ENCODE measurements at places on chromosomes 4 and X.

DNA sequence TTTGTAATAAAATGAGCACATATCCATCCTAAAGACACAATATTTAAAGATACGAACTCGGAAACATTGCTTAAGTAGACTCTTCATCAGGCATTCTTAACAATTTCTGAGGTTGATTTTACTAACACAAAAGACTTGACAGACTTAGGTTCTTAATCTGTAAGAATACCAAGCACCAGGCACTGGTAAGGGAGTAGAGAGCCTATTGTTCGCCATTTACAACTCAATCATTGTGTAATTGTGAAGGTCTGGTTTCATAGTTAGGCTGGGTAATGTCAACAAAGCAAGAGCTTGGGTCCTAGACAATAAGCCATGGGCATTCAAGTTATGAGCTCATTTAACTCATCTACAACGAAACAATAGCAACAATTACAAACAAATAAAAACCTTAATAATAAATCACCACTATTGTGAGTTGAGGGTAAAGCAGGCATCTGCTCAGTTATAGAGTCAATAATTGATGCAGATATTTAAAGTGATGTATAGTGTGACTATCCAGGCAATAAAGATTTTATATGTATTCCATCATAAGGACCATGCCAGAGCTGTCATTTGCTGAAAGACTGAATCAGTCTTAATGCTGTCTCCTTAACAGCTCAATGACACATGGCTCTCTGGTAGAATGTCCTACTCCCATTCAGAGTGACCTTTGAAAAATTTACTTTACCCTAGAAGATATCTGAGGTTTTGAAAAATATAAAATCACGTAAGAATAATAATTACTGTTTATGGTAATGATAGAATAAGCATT lies 664.0 kb upstream of the PCDH7 start:
- no peak for DNase-seq

GRCh38 chr4:172707622-172708021 lies 461.0 kb upstream of the GALNT7 start:
- DNase-seq = no peak

DNA sequence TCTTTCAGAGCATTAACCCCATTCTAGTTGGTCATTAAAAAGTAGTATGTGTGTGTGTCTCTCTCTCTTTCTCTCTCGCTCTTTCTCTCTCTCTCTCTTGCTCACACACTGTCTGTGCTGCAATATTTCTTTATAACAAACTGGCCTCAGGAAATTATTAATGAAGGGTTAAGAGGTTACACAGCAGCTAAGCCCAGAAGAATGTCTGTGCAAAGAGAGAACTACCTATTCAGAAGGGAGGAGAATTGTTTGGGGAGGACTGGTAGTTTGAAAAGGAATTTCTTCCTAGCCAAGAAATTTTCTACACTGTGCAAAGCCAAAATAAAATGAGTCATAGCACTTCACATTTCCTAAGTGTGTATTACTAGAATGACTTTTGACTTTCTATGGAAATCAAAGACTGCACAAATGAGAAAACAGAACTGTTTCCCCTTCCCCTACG lies 22.2 kb downstream of the PDGFC start:
- no peak for DNase-seq

DNA sequence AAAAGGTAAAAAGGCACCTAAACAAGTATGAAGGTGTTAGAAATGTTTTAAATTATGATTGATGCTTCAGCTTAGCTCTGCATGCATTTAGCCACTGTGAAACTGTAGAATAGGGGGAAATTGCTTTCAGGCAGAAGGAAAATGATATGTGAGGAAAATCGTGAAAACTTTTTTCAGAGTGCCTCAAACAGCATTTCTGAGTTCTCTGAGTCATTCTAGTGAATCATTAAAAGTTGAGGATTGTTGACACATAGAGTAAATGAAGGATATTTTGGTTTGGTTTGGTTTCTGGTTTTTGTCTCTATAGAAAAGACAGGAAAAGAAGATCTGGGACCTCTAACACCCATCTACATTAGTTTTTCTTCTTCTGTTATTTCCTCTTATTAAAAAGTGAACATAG lies 332.5 kb upstream of the TRAM1L1 start:
- DNase-seq = no peak

DNA sequence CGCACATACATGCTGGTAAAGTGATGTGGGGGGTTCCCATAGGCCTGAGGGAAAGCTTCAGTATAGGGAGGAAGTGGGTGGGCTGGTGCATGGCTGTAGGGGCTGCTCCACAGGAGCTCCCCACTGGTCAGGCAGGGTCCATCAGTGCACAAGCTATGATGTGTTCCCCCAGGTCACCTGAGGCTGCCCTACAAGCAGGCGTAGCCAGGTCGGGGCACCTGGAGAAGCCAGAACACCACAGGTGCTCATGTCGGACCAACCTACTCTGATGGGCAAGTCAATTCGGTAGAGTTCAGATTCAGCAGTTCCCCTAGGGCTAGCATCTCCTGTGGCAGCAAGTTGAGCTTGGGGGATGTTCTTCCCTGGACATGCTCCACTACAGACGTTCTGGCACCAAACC lies 103.3 kb upstream of the EPHA5 start:
- DNase-seq = no peak

DNA sequence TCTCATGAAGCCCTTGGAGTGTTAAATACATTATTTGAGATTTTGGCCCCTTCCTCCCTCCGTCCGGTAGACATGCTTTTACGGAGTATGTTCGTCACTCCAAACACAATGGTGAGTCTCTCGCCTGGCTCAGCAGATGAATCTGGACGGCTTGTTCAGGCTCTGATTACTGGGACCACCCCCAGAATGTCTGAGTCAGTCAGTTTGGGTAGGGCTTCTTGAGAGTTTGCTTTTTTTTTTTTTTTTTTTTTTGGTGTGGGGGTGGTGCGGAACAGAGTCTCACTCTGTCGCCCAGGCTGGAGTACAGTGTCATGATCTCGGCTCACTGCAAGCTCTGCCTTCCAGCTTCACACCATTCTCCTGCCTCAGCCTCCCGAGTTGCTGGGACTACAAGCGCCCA lies 62.4 kb upstream of the MSANTD1 start:
- no peak for DNase-seq

DNA sequence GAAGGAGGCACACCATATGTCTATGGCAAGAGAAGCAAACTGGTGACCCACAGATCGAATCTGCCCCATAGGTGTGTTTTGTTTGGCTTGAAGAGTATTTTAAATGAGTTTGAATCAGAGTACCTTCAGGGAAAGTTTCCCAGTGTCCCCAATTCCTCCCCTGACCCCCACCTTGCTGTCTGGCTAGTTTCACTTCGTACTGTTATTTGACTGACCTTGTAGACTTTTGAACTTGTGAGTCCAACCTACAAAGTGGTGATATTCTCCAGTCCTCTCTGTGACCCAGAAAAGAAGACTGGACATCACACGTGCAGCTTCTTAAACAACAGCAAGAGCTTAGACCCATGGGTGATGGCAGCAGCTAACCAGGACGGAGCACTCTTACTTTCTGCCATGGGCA lies 39.4 kb downstream of the PHKA2 start:
- DNase-seq = no peak

DNA sequence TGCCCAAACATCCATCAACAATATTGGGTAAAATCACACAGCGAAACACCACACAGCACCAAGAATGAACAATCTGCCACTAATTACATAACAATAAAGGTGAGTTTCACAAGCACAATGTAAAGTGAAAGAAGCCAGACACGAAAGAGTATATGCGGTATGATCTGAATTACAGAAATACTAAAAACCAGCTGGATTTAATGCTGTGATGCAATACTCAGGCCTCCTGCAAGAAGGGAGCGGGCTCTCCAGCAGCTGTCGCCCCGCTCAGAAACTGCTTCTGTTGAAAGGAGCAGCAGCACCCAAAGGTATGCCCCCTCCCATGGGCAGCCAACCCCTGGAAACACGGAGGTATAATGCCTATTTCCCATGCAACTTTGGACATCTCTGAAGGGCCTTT lies 77.0 kb downstream of the PAPSS1 start:
- no peak for DNase-seq

GRCh38 chr4:178812866-178813265 lies 1370.6 kb upstream of the AGA start:
- no peak for DNase-seq

- no peak for DNase-seq
Observed at GRCh38 chr4:94371290-94371689, 28.7 kb upstream of the HPGDS start.

DNA sequence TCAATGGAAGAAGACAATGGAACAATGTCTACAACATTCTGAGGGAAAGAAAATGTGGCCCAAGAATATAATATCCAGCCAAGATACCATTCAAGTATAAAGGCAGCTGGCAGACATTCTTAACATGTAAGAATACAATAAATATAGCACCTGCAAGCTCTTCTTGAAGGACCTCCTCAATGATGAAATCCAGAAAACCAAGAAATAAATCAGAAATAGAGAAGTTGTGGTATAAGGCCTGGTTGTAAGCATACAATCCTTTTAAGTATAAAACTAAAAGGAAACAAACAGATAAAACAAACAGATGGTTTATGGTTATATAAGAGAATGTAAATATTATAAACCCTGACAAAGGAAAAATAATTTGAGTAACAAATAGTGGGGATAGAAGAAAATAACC lies 33.4 kb downstream of the SYTL4 start:
- DNase-seq = no peak

- DNase-seq = no peak
Observed at GRCh38 chr4:170162416-170162815, 72.7 kb upstream of the AADAT start.

DNA sequence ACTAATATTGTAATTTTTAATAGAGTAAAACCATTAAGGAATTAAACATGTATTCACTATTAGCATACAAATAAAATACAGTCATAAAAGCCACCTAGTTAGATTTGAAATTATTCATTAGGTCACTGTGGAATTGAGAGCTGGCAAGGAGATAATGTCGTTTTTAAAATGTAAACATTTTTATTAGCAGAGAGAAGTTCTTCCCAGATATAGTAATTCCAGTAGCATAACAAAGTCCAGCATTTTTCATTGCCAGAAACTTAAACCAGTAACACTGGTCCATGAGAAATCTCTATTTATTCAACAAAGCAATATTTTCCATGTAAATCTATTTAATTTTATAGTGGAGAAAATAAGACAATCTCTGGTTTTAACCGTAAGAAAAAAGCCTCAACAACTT lies 17.5 kb downstream of the ENOX2 start:
- no peak for DNase-seq

- no peak for DNase-seq
Observed at GRCh38 chr4:44756559-44756958, 30.2 kb upstream of the GNPDA2 start.

DNA sequence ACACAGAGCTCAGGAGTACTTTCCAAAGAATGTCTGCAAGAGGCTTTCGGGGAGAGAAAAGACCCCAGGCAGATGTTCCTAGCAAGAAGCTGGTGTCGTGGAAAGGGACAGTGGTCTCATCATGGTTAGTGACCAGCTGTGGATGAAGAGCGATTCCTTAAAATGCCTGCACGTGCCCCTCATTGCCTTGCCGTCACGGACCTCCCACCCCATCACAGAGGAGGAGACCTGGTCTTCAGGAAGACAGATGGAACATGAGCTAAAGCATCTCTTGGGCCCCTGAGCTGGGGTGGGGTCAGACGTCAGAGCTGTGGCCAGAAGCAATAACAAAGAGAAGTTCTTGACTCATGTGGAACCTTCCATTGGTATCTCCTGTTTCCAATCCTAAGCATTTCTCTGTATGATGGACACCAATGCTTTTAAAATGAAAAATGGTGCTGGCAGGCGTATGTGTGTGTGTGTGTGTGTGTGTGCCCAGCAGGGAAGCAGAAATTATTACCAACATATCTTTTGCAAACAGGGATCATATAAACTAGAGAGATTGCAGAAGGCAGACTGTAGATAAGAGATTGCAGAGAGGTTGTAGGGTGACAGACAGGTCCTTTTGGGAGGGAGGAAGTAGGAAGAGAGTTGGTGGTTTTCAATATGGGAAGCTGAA lies 25.2 kb upstream of the ASMTL start:
- no peak for DNase-seq

DNA sequence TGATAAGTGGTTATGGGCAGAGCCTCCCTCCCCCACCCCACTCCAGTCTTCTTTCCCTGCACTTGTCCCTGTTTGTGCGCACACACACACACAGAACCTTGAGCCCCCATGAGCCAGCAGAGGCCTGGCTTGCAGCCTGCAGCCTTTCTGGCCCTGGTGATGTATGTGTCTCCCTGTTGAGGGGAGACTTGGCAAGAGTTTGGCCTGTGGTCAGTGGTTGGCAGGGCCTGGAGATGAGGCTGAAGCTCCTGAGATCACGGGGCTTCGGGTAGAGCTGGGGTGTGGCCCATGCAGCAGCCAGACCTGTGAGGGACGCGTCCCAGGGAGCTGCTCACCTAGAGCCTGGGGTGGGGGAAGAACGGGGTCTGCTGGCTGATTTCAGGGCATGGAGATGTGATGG lies 2.3 kb downstream of the GPR173 start:
- DNase-seq = no peak

DNA sequence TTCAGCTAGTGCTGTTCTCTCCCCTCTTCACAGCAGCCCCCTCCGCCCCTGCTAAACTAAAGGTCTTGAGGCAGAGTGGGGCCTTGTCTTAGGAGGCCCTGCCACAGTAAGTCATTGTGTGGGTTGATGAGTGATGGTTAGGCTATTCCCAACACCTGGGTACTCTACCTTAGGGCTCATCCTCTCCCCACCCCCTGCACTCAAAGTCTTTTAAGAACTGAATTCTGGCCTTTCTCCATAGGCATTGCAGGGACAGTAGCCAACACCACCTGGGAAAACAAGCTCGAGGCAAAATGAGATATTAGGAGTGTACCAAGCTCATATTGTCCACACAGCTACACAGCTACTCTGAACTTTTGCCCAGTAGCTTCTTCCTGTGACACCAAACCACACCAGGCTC lies 42.5 kb downstream of the RAB40AL start:
- no peak for DNase-seq

DNA sequence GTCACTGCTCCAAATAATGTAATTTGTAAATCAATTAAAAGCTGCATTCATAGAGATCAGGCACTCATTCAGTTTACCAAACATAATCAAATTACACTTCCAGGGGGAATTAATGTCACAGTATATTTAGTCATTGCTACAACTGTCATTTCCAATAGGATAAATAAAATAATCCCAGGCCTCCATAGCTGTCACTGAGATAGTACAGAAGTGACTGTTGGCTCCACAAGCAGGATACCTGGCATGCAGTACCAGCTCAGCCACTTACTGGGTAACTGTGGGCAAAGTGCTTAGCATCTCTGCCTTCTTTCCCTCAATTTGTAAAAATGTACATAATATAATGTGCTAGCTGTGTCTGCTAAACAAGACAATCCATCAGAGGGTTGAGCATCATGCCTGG lies 128.1 kb downstream of the CAMK2D start:
- DNase-seq = no peak

- no peak for DNase-seq
Observed at GRCh38 chr4:4862071-4862551, 2.6 kb downstream of the MSX1 start.

GRCh38 chr4:26418850-26419249 lies 71.4 kb downstream of the CCKAR start:
- no peak for DNase-seq

- DNase-seq = peak; percentile 24
Observed at GRCh38 chr4:26130173-26130572, 190.6 kb upstream of the RBPJ start.

All from CD4-positive, alpha-beta T cell treated with Interleukin-2 at 100 ng/mL for 4 hours (primary cell).